ENCODE measurements at places on chromosomes 5 and 9. TPM values are rescaled to one million over a fixed set of nuclear protein-coding genes. Genes with fewer than 3 reads are reported as not detected.

PRR16 gene
- 7.2 TPM for polyA plus RNA-seq

PCA3 gene
- polyA plus RNA-seq, result not detected

FOXD4L4 gene
- polyA plus RNA-seq, result not detected

GHR gene
- not detected for polyA plus RNA-seq

Data from K562 (cell line).